RWPE1 (cell line): ENCODE measurements at places on chromosomes 11 and 22.

- DNase-seq: no peak
These were observed 9.5 kb downstream of the CACNA1I start for GRCh38 chr22:39580006-39580441.

DNA sequence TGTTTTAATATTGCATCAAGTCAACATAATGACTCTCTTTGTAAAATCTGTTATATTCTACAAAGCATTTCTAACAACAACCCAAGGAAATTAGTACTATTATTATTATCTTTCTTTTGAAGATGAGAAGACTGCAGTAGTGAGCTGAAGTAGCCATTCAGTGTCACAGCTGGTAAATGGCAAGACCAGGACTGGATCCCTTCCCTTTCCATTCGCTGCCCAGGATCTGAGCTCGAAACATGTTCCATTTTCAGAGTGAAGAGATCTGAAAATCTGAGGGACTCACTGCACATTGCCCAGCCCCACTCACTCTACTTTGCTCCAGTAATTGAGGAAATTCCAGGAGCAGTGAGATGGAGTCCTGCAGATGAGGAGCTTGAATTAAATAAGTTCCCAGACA lies 240.0 kb upstream of the BLID start:
- DNase-seq: no peak

GRCh38 chr11:89177691-89178231 lies at the start of gene TYR:
TYR (plus strand) TSS chr11:89177875; CDS start chr11:89177954, 79 bp downstream.
- no peak for DNase-seq

DNA sequence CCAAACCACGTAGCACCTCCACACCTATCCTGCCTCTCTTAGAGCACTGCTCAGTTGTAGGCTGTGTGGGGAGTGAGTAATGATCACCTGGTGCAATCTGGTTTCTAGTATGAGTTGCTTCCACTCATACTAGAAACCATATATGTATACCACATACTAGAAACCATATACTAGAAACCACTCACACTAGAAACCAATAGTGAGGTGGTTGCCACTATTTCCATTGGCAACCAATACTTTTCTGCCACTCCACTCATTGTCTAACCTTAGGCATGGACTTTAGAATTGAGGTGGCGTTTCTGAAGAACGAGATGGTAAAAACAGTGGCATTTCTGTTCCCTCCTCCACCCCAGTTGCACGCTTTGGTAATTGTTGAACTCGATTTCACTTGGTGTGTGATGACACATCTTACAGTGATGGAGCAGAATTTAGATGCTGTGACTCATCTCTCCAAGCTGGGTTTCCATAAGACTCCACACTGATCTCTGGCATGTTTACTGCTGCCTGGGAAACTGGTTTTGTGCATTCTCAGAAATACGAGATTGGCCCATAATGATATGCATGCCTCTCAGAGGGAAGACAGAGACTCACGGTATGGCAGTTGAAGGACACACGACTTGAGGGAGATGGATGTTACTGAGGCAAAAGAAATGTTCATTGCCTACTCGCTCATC lies 82.9 kb downstream of the KIRREL3 start:
- peak; percentile 43 for DNase-seq

GRCh38 chr22:26445577-26446275 lies 16.7 kb downstream of the ASPHD2 start:
- no peak for DNase-seq

DNA sequence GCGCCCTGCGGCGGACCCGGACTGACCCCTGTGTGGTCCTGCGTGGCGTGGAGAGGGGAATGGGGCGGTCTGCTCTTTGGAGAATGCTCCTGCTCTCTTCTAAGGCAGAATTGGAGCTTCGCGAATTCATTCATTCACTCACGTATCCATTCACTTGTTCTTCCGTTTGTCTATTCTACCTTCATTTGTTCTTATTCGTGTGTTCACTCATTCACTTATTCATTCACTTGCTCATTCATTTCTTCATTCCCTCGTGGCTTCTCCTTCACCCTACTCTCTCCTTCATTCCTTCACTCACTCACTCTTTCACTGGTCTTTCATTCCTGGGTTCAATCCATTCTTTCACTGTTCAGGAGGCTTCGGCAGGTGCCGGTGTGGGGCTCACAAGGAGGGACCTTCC lies 69.6 kb downstream of the WNT7B start:
- no peak for DNase-seq

GRCh38 chr11:1558775-1559110 lies 13.3 kb downstream of the DUSP8 start:
- no peak for DNase-seq
